Smooth muscle cell of the pulmonary artery (primary cell): ENCODE measurements at places on chromosomes 1 and 21. TPM values are rescaled to one million over a fixed set of nuclear protein-coding genes. Genes with fewer than 3 reads are reported as not detected.

The TSPAN2 gene
- total RNA-seq: 0.07 and 0.30 TPM in 2 replicates

The DENND2C gene
- 2.0 and 3.0 TPM in 2 replicates for total RNA-seq

The ZNF593OS gene
- not detected in 2 replicates for total RNA-seq

The NUF2 gene
- total RNA-seq: 2.4 and 7.0 TPM in 2 replicates

The TFAP2E gene
- 0.13 and 0.33 TPM in 2 replicates for total RNA-seq

The GJB3 gene
- total RNA-seq: 0.07 TPM in 1 of 2 replicates, not detected in the other

The FCRL2 gene
- total RNA-seq: not detected in 2 replicates

The NECTIN4 gene
- 0.07 and 0.13 TPM in 2 replicates for total RNA-seq
